Activated T-helper 1 cell treated with anti-CD3 and anti-CD28 coated beads, Interleukin-2, amount 50 U/mL, for 16 hours (primary cell): ENCODE measurements at places on chromosomes 13 and 19.

- DNase-seq = peak; percentile 27
These were observed 26.3 kb downstream of the ZNF844 start for GRCh38 chr19:12090807-12091206.

DNA sequence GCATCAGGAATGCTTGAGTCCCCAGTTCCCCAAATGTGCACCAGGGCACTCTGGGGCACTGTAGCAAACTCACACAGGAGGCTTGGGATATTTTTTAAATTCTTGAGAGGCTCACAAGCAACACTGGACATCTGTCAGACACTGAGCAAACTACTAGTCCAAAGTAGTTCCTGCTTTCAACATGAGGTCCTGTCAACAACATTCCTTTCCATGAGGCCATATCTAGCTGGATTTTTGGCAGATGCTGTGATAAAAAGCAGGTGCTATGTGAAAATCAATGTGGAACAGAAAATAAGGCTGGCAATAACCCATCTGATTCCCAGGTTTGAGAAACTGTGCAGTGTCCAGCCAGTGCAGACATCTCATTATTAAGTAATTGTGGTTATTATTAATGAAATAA lies 50.5 kb downstream of the STARD13 start:
- DNase-seq = no peak

- DNase-seq = no peak
These were observed 35.0 kb upstream of the ADGRE5 start for GRCh38 chr19:14346279-14346678.

DNA sequence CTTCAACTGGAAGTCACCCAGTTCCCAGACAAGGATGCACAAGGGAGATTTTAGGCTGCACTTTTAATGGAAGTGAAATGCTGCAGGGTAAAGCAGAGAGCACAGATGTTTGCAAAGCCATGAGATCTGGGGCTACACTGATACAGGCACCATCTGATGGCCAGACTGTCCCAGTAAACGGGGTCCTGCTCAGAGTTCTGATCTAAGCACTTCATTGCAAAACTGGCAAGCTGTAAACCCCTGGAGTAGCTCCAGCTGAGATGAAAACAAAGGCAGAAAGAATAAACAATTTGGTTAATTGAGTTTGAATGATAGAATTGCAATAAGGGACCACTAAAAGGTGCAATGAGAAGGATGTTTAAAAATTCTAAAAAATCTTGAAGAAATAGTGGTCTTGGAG lies 197.1 kb downstream of the OXGR1 start:
- no peak for DNase-seq

DNA sequence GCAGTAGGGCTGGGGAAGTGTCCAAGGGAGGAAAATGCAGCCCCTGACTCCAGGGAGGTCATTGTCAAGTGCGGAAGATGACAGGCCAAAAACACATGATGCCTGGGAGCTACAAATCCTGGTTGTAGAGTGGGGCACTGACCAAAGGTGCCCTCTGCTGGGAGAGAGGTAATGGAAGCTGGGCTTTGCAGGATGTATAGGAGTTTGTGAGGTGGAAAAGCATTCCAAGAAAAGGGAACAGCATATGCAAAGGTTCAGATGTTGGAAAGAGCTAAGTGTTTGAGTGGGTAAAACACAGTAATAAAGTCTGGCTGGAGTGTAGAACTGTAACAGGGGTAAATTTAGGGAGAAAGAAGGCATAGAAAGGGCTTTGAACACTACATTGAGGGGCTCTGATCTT lies 46.9 kb upstream of the PTPRS start:
- DNase-seq = no peak

GRCh38 chr19:3227054-3227626 lies 2.7 kb downstream of the CELF5 start:
- DNase-seq = no peak

- no peak for DNase-seq
These were observed 809.6 kb downstream of the EFNB2 start for GRCh38 chr13:105725887-105726286.

DNA sequence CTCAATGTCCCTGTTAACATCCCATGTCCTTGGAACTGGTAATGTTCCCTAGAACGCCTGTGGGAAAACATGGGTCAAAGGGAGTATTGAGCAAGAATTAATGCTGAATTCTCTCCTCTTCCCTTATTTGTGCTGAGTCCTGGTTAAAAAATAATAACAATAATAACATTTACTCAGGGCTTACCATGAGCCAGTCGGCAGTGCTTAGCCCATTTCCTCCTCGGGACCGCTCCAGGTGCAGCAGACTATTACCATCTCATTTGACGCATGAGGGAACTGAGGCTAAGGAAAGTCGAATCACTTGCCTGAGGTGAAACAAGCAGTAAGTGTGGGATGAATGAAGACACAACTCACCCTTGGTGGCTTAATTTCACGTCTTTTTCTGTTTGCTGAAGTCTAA lies 33.6 kb upstream of the SLC15A1 start:
- no peak for DNase-seq

DNA sequence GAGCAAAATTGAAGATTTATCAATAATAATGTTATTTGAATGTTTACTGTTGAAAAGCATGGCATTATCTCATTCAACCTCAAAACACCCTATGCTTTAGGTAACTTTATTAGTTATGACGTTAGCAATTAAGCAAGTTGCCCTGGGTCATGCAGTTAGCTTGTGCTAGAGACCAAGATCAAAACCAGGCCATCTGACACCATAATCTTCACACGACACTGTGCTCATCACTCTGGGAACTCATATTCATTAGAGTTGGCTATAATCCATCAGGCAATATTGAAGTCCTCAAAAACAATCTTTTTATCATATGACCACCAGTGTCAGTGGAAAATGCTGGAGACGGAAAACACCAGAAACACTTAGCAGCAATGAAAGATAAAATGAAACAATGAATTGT lies 253.5 kb downstream of the PCDH20 start:
- no peak for DNase-seq

- no peak for DNase-seq
These were observed 1.1 kb upstream of the FARP1 start for GRCh38 chr13:98141509-98142379.

- DNase-seq = no peak
These were observed 836 bp upstream of the BST2 start for GRCh38 chr19:17406046-17406886.

DNA sequence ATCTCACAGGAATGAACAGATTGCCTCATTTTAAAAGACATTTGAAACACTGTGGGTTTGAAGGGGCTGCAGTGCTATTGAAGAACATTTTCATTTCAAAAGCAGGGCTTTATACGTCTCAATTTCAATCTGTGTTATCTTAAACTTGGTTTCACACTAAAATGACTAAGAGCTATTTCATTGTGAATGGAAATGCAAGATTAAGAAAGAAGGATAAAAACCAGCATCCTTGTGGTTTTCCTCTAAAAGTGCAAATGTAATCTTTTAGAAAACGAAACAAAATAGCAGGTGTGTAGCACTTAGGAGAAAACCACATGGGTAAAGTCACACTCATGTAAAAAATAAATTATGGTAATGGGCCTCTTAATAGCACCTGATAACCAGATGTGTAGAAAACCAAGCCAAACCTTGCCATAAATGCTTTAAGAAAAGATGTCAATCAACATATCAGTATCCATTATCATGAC lies 397.7 kb downstream of the GPC6 start:
- no peak for DNase-seq
